Heart right ventricle (tissue), 16 donors: ENCODE measurements at places on chromosomes 11 and 22. TPM values are rescaled to one million over a fixed set of nuclear protein-coding genes. Genes with fewer than 3 reads are reported as not detected.

- DNase-seq = no peak
Measured at GRCh38 chr11:1782031-1782590, 18.4 kb upstream of the CTSD start.

The DDIAS gene
- total RNA-seq = 0.81 TPM

GRCh38 chr11:70823771-70824170 lies 425.4 kb downstream of the CTTN start:
- no peak for DNase-seq

GRCh38 chr11:63459586-63459985 lies 31.4 kb downstream of the PLAAT5 start:
- DNase-seq = no peak

The MRGPRX4 gene
- not detected for total RNA-seq

DNA sequence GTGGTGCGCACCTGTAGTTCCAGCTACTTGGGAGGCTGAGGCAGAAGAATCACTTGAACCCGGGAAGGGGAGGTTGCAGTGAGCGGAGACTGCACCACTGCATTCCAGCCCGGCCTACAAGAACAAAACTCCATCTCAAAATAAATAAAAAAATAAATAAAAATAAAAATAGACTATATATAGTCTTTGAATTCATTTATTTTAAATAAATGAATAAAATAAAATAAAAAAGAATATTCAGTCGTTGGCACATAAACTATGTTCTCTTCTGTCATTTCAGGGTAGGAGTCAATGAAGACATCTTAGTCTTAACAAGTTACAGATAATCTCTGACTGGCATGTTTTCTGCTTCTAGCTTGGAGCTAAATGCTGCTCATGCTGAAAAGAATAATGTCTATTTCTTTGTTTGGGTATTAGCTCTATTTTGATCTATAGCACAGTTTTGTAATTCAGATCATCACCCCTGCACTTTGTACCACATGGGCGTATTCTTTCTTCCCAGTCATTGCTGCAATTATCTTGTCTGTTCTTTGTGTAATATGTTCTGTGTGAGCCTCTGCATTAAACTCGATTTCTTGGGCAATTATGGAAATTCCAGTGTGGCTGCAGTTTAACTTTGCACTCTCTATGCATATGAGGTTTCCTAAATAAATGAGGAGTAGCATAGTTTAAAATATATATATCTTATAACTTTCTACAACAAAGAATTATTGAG lies 1.4 kb upstream of the MS4A14 start:
- DNase-seq = no peak

DNA sequence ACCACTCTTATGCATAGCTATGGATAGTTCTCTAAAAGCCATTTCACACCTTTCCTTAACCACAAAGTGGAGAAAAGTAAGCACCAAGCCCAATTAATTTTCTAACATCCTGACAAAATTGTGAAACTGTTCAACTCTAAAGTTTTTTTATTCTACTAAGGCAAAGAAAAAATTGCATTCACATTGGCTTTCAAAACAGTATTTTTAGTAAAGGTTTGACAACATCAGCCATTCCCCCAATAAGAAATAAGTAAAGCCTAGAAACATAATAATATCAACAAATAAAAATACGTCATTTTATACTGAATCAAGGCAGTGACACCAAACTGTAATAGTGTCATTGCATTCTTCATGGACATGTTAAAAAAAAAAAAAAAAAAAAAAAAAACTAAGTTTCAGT lies 11.1 kb downstream of the FAM168A start:
- DNase-seq = no peak

DNA sequence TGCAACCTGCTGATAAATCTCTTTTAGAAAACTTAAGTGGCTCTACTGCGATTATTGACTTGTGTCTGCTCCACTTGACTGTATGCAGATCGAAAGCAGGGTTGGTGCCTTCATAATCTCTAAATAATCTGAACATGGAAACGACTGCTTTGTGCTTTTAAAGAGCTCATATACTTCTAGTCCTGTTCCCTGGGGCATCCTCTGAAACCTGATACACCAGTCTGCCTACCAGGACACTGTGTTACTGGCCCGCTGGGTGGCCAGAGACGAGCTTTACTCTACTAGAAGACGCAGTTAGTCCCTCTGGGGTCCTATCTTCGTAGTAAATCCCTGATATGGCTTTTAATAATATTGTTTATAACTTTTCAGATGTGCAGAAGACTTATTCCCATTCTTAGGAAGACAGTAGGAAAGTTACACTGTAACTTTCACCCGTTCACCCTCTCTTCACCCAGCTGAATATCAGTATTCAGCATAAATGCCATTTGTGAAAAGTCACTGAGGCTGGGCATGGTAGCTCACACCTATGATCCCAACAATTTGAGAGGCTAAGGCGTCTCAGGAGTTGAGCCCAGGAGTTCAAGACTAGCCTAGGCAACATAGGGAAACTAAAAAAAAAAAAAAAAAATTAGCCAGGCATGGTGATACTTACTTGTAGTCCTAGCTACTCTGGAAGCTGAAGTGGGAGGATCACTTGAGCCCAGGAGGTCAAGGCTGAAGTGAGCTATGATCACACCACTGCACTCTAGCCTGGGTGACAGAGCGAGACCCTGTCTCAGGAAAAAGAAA lies 9.0 kb upstream of the HTR3B start:
- DNase-seq = no peak

The CD248 gene
- 6.6 TPM for total RNA-seq

The MMP13 gene
- total RNA-seq = not detected

DNA sequence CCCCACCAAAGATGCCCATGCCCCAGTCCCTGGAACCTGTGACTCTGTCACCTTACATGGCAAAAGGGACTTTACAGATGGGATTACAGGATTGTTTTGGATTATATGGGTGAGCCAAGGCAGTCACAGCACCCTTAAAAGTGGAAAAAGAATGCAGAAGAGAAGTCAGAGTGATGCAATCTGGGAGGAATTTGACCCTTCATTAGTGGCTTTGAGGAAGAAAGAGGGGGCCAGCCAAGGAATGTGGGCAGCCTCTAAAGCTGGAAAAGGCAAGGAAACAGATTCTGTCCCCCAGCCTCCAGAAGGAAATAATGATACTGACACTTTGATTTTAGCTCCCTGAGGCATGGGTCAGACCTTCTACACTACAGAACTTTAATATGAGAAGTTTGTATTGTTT lies 257.3 kb upstream of the ISX start:
- DNase-seq = no peak

The PATE3 gene
- total RNA-seq = not detected

The HRAS gene
- total RNA-seq = 54.6 TPM

DNA sequence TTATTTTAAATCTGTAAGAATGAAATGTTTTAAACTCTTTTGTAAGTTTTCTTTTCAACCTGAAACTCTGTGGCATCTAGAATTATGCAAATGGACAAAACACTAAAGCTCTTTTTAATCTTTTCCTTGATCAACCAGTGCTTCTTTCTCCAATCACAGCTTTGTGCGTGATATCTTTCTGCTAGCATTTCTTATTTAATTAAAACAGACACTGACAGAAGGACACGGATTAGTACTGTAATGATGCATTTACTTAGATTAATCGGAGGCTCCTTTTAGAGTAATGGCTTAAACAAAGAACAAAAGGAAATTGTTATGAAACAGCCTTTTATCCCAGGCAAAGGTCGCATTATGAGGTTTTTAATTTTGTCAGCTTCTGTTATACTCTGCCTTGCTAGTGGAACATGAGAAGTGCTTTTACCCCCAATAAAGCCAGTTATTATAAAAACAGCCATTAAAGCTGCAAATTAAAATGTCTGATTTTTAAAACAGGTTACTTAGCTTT lies 48.5 kb upstream of the SOX6 start:
- no peak for DNase-seq

The SCO2 gene
- not detected for total RNA-seq

DNA sequence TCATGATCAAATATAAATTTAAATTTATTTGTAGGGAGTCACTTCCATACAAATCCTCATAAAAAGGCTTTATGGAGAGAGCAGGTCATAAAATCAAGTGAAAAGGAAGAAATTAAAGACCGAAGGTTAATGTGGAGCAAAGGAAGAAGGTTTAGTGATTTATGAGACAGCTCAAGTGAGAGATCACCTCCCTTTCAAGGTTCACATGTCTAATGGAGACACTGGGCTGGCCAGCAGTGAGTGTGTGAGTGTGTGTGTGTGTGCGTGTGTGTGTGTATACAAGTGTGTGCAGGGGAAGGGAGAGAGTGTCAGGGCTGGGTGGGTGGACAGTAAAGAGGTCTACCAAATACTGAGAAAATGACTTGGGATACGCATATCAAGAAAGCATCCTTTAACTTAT lies 251.2 kb downstream of the FAT3 start:
- DNase-seq = no peak

DNA sequence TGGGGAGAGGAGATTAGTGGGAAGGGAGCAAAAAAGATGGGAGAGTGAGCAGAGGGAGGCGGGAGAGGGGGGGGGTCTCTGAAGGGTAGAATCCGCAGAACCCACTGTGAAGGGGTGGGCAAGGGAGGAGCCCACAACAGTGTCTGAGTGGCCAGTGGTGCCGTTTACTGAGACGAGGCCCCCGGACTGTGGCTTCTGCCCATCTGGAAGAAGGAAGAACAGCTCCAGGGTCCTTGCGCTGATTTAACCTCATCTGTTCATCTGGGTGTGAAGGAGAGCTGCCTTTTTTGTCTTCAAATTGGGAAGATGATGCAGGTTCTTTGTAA lies 45.7 kb upstream of the ANO1 start:
- DNase-seq = no peak

- no peak for DNase-seq
Measured at GRCh38 chr11:105862736-105863367, 159.2 kb downstream of the MSANTD4 start.

The MAJIN gene
- not detected for total RNA-seq

GRCh38 chr22:49948958-49949913 lies 11.3 kb upstream of the PIM3 start:
- DNase-seq = no peak

DNA sequence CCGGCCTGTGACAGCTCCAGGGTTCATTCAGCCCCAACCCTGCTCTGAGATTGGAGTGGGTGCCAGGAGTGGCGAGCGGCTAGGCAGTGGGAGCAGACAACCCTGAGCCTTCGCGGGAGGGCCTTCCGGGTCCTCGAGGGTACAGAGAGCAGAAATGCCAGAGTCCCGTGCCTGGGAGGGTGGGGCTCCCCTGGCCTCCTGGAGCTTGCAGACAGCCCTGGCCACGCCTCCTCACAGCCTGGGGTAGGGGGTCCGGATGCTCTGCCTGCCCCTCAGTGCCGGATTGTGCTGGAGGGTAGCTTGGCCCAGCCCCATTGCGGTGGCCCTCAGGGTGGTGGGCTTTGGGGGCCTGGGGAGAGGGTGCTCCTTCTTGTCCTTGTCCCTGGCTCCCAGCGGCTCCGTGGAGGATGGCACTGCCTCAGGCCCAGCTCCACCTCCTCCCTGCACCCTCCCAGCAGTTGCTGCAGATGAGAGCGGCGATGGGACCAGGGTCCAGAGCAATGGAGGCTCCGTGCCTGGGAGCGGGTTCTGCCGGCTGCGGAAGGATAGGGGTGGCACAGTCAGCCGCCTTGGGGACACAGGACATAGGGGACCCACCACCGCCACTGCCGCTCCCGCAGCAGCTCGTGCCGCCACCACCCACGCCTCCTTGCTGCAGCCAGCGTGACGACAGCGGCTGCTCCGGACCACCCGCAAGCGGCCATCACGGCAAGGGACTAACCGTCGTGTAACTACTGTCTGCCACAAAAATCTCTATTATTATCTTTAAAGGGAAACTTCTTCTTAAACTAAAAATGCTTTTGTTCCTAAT lies 34.9 kb upstream of the OR10G7 start:
- peak; percentile 13 for DNase-seq

GRCh38 chr11:110450246-110450645 lies 20.5 kb downstream of the FDX1 start:
- no peak for DNase-seq

The SPTY2D1 gene
- 7.3 TPM for total RNA-seq

- DNase-seq = no peak
Measured at GRCh38 chr22:25950111-25950510, 208.1 kb downstream of the MYO18B start.

The PKP3 gene
- total RNA-seq = 1.6 TPM

GRCh38 chr11:60085909-60086308 lies 2.6 kb upstream of the MS4A2 start:
- DNase-seq = no peak

- no peak for DNase-seq
Measured at GRCh38 chr11:82854242-82854641, 46.0 kb downstream of the PRCP start.

DNA sequence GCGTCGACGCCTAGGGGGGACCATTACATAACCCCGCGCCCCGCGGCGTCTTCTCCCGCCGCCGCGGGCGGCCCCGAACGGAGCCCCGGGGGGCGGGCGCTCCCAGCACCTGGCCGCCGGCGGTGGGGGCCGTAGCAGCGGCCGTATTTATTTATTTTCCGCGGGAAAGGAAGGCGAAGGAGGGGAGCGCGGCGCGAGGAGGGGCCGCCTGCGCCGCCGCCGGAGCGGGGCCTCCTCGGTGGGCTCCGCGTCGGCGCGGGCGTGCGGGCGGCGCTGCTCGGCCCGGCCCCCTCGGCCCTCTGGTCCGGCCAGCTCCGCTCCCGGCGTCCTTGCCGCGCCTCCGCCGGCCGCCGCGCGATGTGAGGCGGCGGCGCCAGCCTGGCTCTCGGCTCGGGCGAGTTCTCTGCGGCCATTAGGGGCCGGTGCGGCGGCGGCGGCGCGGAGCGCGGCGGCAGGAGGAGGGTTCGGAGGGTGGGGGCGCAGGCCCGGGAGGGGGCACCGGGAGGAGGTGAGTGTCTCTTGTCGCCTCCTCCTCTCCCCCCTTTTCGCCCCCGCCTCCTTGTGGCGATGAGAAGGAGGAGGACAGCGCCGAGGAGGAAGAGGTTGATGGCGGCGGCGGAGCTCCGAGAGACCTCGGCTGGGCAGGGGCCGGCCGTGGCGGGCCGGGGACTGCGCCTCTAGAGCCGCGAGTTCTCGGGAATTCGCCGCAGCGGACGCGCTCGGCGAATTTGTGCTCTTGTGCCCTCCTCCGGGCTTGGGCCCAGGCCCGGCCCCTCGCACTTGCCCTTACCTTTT lies at the start of gene EP300:
TSS of gene EP300 (plus strand) at position 570 of the 795 bp plus-strand sequence. CDS start 413 bp downstream, outside the sequence.
- peak; percentile 84 for DNase-seq

DNA sequence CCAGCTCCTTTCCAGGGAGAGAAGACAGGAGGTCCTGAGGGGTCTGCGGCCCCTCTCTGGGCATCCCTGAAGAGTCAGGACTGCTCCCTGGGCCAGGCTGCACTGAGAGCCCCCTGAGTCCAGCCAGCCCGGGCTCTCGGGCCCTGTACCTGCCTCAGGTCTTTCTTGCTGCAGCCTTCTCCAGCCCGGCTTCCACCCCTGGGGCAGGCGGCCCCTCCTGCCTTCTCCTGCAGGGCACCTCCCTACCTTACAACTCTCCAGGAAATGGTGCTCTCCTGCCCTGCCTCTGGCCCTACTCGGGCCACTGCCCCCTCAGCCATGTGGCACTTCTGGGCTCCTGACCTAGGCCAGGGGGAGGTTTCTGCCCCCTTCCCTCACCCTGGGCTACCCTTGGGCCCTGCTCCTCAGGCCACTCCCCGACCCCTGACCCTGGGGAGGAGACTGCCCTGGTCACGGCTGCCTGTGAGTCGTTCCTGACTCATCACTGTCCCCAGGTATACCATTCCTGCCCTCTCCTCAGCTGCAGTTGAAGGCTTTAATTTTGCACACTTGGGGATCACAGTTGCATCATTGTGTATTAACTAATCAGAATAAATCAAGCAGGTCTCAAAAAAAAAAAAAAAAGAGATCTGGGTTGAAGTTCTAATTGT lies 251.1 kb downstream of the NXPE2 start:
- no peak for DNase-seq
